ENCODE measurements at places on chromosomes 5 and 9.

DNA sequence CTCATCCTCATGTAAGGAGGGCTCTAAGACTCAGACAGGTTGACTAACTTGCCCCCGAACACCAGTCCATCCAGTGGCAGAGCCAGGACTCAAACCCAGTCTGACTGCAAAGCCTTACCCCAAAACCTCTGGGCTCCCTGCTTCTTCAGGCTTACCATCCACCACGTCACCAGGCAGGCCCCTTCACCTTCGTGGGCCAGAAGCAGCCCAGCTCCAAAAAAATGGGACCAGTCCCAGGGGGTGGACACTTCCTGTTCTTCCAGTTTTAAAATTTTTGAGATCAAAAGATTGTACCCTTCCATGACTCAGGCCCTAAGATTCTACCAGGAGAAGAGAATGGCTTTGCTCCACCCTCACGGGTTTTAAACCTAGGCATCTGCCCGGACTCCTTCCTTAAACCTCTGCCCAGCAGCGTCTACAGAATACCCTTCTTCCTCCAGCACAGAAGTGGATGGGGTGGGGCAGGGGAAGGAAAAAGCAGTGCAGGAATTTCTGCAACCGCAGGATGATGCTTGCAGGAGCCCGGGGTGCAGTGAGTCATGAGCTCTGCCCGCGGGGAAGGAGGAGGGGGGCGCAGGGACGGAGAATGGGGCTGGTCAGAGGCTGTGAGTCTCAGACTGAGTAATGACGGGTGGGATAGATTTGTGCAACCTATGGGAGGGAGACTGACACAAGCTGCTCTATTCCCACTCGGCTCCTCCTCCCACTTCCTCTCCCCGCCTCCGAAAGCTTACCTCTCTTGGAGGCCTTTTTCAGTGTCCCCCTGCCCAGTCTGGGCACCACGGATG lies 50.4 kb upstream of the STXBP1 start:
- DNase-seq: no peak

- DNase-seq: no peak
Measured at GRCh38 chr5:124669956-124670721, 76.3 kb downstream of the ZNF608 start.

DNA sequence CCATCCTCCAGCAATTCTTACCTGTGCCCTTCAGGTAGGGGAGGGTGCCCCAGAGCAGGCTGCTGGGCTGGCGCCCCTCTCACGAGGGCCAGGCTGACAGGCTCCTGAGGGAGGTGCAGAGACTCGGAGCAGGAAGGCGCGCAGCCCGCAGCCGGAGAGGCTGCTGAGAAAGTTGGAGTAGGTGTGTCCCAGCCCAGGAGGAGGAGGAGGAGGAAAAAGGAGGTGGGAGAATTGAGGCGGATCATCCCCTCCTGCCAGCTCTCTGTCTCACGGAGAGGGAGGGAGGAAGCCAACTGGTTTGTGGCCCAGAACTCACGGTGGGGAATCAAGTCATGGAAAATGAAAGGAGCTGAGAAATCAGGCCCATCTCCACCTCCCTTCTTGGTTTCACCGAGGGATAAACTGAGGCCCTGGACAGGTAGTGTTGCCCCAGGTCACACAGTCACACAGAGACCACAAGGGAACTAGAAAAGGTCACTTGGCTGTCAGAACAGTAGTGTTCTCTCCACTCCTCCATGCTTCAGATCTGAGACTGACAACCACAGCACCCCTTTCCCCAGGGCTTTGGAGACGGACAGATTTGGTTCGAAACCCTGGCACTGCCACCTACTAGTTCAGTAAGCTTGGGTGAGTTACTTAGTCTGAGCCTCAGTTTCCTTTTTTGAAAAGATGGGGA lies at the start of gene FAT2:
FAT2 (minus strand) TSS at position 188 of the 676 bp plus-strand sequence. CDS start 22,400 bp downstream, outside the sequence.
- DNase-seq: no peak

- DNase-seq: no peak
Measured at GRCh38 chr5:15023846-15024245, 152.3 kb upstream of the ANKH start.

GRCh38 chr9:91208419-91208745 lies 153.3 kb downstream of the AUH start:
- no peak for DNase-seq

DNA sequence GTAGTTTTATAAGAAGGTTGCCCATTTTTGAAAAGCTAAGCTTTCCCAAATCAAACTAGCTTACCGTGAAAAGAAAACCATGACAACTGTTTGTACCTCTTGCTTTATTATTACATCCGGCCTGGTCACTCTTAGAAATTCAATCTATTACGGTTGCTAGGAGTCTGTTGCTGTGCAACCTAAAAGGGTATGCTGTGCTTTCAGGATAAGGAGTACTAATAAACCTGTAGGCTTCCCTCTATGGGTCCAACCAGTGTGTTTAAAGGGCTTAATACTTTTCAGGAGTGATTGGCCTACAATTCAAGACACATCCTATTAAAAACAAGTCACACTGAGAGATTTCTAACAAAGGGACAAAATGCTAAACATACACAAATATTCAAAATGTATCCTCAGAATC lies 27.1 kb downstream of the RFX3 start:
- DNase-seq: no peak

DNA sequence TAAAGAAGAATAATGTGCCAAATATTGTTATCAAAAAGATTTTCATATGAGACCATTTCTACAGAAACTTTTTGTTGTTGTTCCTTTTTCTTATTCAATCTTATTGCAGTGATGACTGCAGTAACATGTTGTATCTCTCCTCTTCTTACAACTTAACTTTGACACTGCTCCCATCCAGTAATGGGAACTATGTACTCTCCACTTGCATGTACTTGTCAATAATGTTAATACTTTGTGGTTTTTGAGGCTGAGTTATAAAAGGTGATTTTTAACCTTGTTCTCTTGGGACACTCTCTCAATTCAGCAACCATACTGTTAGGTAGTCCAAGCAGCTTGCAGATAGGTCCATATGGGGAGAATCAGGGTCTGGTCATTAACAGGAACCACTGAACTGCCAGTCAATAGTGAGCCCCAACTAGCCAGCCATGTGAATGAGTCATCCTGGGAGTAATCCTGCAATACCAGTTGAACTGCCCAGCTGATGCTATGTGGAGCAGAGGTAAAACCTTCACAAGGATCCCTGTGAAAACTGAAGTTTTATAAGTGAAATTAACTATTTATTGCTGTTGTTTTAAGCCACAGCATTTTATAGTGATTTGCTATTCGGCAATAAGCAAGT lies 199.6 kb upstream of the DAB2 start:
- DNase-seq: no peak

DNA sequence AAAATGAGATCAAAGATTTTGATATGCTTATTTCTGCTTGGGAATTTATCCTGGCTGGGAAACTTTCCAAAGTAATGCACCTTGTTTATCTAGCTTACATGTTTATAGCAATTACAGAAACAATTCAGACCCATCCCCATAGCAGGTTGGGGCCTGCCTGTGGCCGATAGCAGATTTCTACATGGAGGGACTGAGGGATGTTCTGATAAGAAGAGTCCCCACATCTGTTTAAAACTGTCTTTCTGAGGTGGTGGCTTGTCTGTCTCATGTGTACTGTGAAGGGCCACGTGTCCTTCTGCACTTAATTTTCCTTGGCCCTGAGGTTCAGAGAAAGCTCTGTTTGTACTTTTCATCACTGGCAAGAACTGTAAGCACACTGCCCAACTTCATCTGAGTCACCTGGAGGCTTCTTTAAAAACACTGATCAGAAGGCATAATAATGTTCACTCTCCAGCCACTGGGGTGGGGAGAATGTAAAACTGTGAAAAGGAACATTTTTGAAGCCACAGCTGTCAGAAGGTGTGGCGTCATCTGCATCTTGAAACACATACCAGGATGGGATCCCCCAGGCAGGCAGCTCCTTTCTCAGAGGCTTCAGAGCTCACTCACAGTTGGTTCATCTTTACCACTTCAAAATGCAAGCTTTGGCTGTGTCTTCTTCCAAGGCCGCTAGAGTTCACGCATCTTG lies 80.3 kb downstream of the MAP1B start:
- DNase-seq: peak; percentile 85

DNA sequence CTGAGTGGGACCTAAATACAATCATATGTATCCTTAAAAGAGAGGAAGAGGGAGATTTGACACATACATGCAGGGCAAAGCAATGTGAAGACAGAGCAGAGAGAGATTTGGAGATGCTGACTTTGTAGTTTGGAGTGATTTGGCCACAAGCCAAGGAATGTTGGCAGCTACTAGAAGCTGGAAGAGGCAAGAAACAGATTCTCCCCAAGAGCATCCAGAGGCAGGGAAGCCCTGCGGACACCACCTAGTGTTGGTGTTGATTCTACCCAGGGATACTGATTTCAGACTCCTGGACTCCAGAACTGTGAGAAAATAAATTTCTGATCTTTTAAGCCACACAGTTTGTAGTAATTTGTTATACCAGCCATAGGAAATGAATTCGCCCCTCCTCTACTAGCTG lies 64.9 kb upstream of the OSMR start:
- DNase-seq: no peak

GRCh38 chr5:35115920-35116319 lies 68.2 kb upstream of the AGXT2 start:
- DNase-seq: no peak

GRCh38 chr5:57676222-57677098 lies 193.8 kb upstream of the ACTBL2 start:
- DNase-seq: no peak

- no peak for DNase-seq
Measured at GRCh38 chr5:136149891-136150290, 17.2 kb downstream of the SMAD5 start.

DNA sequence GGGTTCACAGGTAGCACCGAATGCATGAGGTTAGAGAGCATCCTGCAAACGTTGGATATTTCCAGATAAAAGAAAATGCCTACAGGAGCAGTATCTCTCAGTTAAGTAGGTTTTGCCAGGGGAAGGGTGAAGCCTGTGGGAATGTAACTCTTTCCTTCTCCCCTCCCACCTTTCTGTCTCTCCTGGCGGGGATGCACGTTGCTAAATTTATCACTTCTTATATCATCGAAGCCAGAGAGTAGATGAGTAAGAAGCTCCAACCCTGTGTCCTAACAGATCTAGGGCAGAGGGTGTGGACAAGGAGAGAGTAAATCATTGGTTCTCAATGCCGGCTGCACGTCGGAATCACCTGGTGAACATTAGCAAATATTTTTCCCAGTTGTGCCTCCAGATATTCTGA lies 457.5 kb downstream of the ENC1 start:
- DNase-seq: no peak

- DNase-seq: no peak
Measured at GRCh38 chr5:161498531-161498930, 48.0 kb downstream of the GABRB2 start.

- no peak for DNase-seq
Measured at GRCh38 chr5:96004754-96005153, 43.1 kb upstream of the ELL2 start.

- DNase-seq: no peak
Measured at GRCh38 chr5:14286007-14286406, 142.9 kb downstream of the TRIO start.

- no peak for DNase-seq
Measured at GRCh38 chr5:17070647-17071046, 134.6 kb upstream of the MYO10 start.

DNA sequence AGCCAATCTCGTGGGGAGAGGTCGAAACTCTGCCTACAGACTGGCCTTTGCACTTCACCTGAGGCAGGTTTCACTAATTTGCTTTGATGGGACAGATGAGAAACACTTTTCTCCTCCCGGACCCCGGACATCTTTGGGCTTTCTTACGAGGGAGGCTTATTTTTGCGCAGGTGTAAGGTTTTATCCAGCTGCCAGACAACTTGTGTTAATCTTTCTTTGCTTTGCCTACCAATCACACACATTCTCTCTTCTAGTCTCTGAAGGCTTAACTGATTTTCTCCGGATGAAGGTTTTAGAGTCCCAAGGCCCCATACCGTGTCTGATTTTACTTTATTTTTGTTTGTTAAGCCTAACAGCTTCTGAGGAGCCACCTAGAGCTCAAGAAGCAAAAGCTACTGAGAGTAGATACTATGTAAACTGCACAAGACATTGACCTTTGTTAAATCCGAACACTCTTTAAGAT lies 436 bp upstream of the EMB start:
- DNase-seq: peak; percentile 84

DNA sequence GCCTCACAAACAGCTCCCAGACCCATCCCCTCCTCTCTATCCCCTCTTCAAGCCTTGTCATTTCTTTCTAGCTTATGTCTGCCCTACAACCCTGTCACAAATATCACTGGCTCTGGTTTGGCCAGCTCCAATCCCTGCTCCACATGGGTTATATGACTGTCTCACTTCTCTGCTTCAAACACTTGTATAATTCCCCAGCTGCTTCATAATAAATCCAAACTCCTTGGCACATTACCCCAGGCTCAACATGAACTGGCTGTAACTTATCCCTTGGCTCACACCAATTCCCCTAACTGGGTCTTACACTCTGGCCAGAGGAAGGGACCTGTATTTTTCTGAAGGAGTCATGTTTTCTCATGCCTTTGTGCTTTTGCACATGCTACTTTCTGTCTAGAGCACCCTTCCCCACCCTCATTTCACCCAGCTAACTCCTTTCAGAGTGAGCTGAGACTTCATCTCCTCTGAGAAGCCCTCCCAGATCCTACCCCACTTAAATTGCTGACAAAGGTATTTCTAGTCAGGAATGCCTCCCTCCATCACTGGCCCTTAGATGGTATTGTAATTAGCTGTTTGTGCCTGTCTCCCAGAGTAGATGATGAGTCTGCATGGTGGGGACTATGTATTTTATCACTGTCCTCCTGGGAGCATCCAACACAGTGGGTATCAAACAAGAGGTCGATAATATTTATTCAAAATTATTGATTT lies 5.3 kb downstream of the PRXL2C start:
- no peak for DNase-seq

GRCh38 chr9:26458054-26458453 lies 434.5 kb downstream of the CAAP1 start:
- no peak for DNase-seq

GRCh38 chr5:14322437-14323187 lies 179.5 kb downstream of the TRIO start:
- DNase-seq: no peak

- no peak for DNase-seq
Measured at GRCh38 chr5:97943036-97943435, 760.0 kb upstream of the RIOK2 start.
